ENCODE measurements at places on chromosomes 5 and 9.

GRCh38 chr9:125835655-125836054 is 88.5 kb downstream of the PBX3 start:
- DNase-seq = no peak

DNA sequence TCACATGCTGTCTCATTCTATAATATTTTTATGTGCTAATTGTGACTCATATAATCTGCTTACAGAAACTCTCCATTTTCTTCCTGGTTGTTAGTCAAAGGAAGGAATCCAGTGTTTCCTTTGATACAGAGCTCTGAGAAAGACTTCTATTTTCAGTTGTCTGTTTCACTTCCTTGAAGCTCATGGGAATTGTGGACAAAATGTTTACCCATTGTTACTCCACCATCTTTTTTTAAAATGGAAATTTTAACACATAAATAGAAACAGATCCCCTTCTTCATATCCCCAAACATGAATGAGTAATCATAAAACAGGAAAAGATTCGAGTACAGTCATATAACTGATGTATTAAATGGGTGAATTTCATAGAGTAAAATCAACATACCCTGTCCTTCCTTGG is 42.0 kb upstream of the KCNN2 start:
- DNase-seq = no peak

- DNase-seq = no peak
Observed at GRCh38 chr5:112971276-112971675, 5.3 kb upstream of the DCP2 start.

- DNase-seq = no peak
Observed at GRCh38 chr9:75788006-75788634, 102.4 kb upstream of the PCSK5 start.

GRCh38 chr5:145551714-145552113 is 283.4 kb downstream of the PRELID2 start:
- DNase-seq = no peak

- no peak for DNase-seq
Observed at GRCh38 chr5:43000111-43000840, 39.8 kb downstream of the ANXA2R start.

DNA sequence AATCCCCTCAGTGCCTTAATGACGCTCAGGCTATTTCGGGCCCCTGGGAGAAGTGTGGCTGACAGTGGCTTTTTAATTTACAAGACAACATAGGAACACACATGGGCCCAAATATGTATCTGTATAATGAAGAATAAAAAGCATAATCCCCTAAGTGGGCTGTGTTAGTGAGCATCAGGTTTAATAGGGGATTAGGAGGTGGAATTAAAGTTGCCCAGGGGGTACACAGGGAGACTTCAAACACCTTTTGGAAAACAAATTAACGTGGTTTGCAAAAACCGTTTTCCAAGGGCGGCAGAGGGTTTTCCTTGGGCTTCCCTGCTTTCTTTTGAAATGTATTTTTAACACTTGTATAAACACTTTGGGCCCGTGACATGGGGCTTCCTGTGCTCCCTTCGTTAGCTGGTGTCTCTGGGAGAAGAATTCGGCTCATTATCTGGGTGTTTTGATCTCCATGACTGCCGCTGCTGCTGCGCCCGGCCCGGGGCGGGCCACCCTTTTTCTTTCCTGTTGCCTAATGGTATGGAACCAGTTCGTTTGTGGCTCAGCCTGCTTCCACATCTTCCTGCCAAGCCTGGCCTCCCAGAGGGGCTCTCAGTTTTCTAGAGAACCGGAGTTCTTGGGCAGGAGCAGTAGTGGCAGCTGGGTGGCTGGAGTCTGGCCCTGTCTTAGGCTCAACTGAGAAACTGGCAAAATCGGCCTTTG is 173.0 kb downstream of the MACROH2A1 start:
- DNase-seq = peak; percentile 33
